ENCODE measurements at places on chromosomes 7 and 10. TPM values are rescaled to one million over a fixed set of nuclear protein-coding genes. Genes with fewer than 3 reads are reported as not detected.

The ZP3 gene
- total RNA-seq = 0.65 TPM

The ZNF467 gene
- total RNA-seq = 3.9 TPM

The PHKG1 gene
- 4.2 TPM for total RNA-seq

The JCAD gene
- 52.2 TPM for total RNA-seq

The TAS2R41 gene
- total RNA-seq = not detected

The STAG3 gene
- total RNA-seq = 2.9 TPM

All from subcutaneous adipose tissue (tissue), 4 donors.